H1 (cell line): ENCODE measurements at places on chromosomes 12 and 14. TPM values are rescaled to one million over a fixed set of nuclear protein-coding genes. Genes with fewer than 3 reads are reported as not detected.

DNA sequence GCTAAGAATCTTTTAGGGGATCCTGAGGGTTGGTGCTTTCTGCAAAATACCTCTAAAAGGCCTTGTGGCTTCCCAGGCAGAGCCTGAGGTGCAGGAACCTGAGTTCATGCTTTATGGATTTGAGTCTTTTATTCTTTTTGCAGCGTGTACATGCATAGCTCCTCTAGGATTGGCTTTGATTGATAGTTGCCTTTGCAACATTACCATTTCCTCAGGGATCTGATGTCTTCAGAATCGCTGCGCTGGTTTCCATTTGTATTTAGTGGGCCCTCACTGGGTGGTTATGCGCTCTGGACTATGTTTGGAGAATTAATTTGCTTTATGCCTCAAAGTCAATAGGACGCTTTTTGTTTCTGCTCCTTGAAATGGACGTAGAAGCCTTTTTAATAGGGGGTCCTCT is 16.1 kb downstream of the NRXN3 start:
- H3K4me3 ChIP-seq, result no peak overlapping the region
- H3K36me3 ChIP-seq, result no peaks in the 10 kb centered on the region
- H3K27me3 ChIP-seq, result no peaks in the 10 kb centered on the region
- no peak overlapping the region for H3K27ac ChIP-seq
- DNase-seq, result no peak

- no peaks in the 10 kb centered on the region for H3K36me3 ChIP-seq
- no peak overlapping the region for H3K27ac ChIP-seq
- DNase-seq, result no peak
- 0 out of 2 replicates have a peak, but pooled peaks cover 2% of the 10 kb centered on the region for H3K4me1 ChIP-seq
- no peaks in the 10 kb centered on the region for H3K27me3 ChIP-seq
Measured at GRCh38 chr14:33855672-33856071, 95.2 kb downstream of the EGLN3 start.

GRCh38 chr12:97308576-97309198 is 153.9 kb upstream of the RMST start:
- DNase-seq, result no peak
- no peaks in the 10 kb centered on the region for H3K36me3 ChIP-seq
- H3K4me1 ChIP-seq, result peaks cover 6% of the 10 kb centered on the region
- no peak overlapping the region for H3K4me3 ChIP-seq

DNA sequence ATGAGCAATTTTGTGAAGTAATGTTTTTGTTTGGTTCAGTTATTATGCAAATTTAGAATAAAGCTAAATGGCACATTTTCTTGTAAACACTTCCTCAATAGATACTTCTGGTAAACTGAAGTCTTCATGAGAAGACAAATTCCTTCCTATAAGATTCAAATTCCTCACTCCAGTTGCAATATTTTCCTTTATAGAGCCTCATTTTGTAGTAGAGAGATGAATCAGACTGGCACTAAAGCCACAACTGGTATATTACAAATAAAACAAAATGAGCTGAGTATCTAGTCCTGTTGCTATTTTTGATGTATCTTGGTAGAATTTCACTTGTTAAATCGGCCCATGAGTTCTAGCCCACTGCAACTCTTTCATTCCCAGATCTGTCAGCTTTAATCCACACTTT is 5.5 kb downstream of the LGR5 start:
- peaks cover 32% of the 10 kb centered on the region for H3K27me3 ChIP-seq
- no peaks in the 10 kb centered on the region for H3K36me3 ChIP-seq
- DNase-seq, result no peak
- H3K4me1 ChIP-seq, result no peaks in the 10 kb centered on the region; the same call in 1 of the 2 replicates

- no peak overlapping the region for H3K27ac ChIP-seq
- H3K4me1 ChIP-seq, result no peaks in the 10 kb centered on the region
- no peak overlapping the region for H3K4me3 ChIP-seq
- no peaks in the 10 kb centered on the region for H3K36me3 ChIP-seq
Measured at GRCh38 chr12:108430926-108431325, 84.2 kb upstream of the FICD start.

DNA sequence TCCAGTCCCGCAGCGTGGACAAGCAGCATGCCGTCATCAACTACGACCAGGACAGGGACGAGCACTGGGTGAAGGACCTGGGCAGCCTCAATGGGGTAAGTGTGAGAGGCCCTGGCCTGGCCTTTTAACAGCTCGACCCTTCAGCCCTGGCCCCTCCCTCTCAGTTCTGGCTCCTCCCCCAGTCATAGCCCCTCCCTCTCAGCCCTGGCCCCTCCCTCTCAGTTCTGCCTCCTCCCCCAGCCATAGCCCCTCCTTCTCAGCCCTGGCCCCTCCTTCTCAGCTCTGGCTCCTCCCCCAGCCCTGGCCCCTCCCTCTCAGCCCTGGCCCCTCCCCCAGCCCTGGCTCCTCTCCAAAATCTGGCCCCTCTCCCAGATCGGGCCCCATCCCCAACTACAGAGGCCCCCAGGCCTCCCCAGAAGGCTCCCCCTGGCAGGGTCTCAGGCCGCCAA is 11.2 kb downstream of the CEP170B start:
- no peaks in the 10 kb centered on the region for H3K27me3 ChIP-seq
- DNase-seq, result peak; percentile 31
- no peak overlapping the region for H3K4me3 ChIP-seq
- peaks cover 24% of the 10 kb centered on the region for H3K4me1 ChIP-seq
- H3K36me3 ChIP-seq, result peaks cover 3% of the 10 kb centered on the region; the same call in 1 of the 2 replicates

DNA sequence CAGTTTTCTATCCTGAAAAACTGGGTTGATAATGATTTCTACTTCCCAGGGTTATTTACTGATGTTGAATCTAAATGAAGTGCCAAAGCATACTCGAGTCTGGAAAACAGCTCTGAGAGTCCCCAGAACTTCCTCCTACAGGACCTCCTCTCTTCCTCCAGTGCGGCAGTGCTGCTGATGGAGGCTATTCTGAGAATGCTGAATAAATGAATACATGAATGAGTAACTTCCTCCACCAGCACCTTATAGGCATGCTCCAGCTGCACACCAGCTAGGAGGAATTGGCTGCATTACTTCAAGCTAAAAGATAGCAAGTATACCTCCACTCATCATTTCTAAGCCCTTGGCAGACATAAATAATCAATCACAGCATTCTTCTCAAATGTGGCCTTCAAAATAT is 448.8 kb upstream of the CCDC196 start:
- no peak overlapping the region for H3K27ac ChIP-seq
- no peak for DNase-seq
- H3K4me3 ChIP-seq, result no peak overlapping the region
- no peaks in the 10 kb centered on the region for H3K27me3 ChIP-seq
- H3K4me1 ChIP-seq, result no peaks in the 10 kb centered on the region

DNA sequence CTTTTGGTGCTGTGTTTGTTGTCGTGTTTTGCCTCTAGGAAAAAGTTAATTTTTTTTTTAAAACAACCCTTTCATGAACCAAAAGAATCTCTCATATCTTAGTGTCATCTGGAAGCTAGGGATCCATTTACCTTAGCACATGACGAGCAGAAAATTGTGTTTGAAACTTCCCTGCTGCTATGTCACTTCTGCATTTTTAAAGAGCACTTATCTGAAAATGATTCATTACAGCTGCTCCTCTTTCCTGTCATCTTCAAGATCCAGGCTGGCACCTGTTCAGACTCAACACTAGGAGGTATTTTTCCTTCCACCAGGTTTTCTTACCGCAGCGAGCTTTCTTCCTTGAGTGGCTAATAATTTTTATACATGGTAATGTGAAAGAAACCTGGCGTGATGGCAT is 67.0 kb downstream of the EML1 start:
- H3K4me3 ChIP-seq, result no peak overlapping the region
- DNase-seq, result no peak
- H3K27ac ChIP-seq, result no peak overlapping the region

- H3K27me3 ChIP-seq, result no peaks in the 10 kb centered on the region
- H3K27ac ChIP-seq, result no peak overlapping the region
- no peak overlapping the region for H3K4me3 ChIP-seq
- no peak for DNase-seq
- no peaks in the 10 kb centered on the region for H3K36me3 ChIP-seq
Measured at GRCh38 chr12:85781766-85782165, 54.4 kb downstream of the RASSF9 start.

DNA sequence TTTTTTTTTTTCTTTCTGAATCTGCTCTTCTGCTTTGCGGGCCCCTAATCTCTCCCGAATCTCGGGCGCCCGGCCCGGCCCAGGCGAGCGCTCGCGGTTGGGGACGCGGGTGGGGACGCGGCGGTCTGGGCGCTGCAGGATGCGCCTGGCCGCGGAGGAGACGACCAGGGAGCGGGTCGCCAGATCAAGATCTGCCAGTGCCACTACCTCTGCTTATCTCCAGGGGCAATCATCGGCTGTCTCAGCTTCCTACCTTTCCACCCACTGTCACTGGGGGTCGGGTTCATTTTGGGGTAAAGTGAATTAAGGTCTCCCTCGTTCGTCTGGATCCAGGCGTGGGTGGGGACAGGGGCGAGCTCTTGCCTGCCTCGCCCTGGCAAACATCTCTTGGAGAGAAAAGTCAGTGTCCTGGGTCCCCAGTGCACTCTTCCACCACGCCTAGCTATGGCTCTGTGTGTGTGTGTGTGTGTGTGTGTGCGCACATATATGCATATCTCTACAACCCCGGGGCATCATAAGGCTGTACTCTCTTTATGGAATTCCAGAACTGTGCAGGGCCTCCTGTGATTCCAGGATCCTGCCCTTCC is 422.3 kb downstream of the VRK1 start:
- H3K4me1 ChIP-seq, result peaks cover 7% of the 10 kb centered on the region
- no peaks in the 10 kb centered on the region for H3K36me3 ChIP-seq
- DNase-seq, result no peak
- peak overlapping the region; percentile 72 for H3K4me3 ChIP-seq
- no peak overlapping the region for H3K27ac ChIP-seq
- peaks cover 6% of the 10 kb centered on the region; the same call in 1 of the 2 replicates for H3K27me3 ChIP-seq

GRCh38 chr14:60344751-60345150 is 95.7 kb downstream of the PPM1A start:
- H3K4me1 ChIP-seq, result peaks cover 3% of the 10 kb centered on the region
- H3K27me3 ChIP-seq, result no peaks in the 10 kb centered on the region
- H3K27ac ChIP-seq, result no peak overlapping the region
- H3K4me3 ChIP-seq, result no peak overlapping the region
- H3K36me3 ChIP-seq, result no peaks in the 10 kb centered on the region

DNA sequence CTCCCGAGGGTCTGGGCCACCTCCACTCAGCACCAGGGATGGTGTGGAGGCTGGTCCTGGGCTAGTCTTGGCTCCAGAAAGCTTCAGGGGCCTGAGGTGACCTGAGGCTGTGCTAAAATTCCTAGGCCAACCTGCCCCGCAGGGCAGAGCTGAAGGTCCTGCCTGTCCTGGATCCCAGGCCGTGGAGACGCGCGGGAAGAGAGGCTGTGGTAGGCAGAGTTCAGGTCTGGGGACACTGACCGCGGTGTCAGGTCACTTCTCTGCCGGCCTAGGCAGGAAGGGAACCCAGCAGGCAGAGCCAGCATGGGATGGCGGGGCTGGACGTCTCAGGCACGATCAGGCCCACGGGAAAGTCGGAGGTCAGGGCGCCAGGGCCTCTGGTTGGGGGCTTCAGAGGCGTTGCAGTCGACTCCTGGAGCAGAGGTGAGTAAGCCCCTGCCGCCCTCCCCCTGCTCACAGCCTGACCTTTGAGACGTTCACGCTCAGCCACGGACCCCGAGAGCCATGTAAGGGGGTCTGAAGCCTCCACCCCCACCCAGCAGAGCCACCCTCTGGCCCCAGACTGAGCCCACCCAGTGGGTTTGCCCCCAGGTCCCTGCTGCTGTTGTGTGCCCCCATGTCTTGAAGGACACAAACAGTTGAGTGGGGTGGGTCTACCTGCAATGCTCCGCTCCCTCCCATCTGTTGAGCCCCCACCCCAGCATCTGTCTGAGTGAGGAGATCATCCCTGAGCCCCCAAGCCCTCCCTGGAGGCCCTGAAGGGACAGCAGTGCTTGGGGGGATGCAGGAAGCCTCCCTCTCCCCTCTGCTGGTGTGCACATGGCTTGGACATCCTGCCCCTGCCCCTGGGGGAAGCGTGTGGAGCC is 142.7 kb downstream of the KIF26A start:
- no peaks in the 10 kb centered on the region for H3K36me3 ChIP-seq
- no peaks in the 10 kb centered on the region for H3K27me3 ChIP-seq
- DNase-seq, result peak; percentile 45
- H3K27ac ChIP-seq, result no peak overlapping the region
- no peaks in the 10 kb centered on the region for H3K4me1 ChIP-seq

- H3K36me3 ChIP-seq, result no peaks in the 10 kb centered on the region
- H3K4me1 ChIP-seq, result no peaks in the 10 kb centered on the region
- H3K27ac ChIP-seq, result no peak overlapping the region
- H3K27me3 ChIP-seq, result no peaks in the 10 kb centered on the region
- no peak overlapping the region for H3K4me3 ChIP-seq
- no peak for DNase-seq
Measured at GRCh38 chr14:75523771-75524171, 1.5 kb downstream of the BATF start.

GRCh38 chr12:131773582-131774221 is 54.5 kb upstream of the MMP17 start:
- no peaks in the 10 kb centered on the region for H3K27me3 ChIP-seq
- H3K4me1 ChIP-seq, result peaks cover 9% of the 10 kb centered on the region
- peaks cover 9% of the 10 kb centered on the region for H3K36me3 ChIP-seq
- no peak overlapping the region for H3K4me3 ChIP-seq

CNTN1 gene
- 21.0 and 21.8 TPM in 2 replicates for total RNA-seq

TECPR2 gene
- total RNA-seq, result 19.4 and 23.2 TPM in 2 replicates

ZDHHC22 gene
- total RNA-seq, result 55.2 and 59.3 TPM in 2 replicates

CLSTN3 gene
- 19.9 and 20.4 TPM in 2 replicates for total RNA-seq

DLK1 gene
- total RNA-seq, result 0.42 and 1.3 TPM in 2 replicates

FOXN4 gene
- total RNA-seq, result 0.26 and 0.57 TPM in 2 replicates

OR6C2 gene
- total RNA-seq, result not detected in 2 replicates
